CD4-positive, alpha-beta T cell treated with Interleukin-17A for 1 hour (primary cell): ENCODE measurements at places on chromosomes 12 and 14.
A peak's percentile ranks its signal among the peaks of the same experiment; 100 is the strongest.

GRCh38 chr12:109513977-109514376, 36.5 kb downstream of the UBE3B start:
- no peak for DNase-seq

DNA sequence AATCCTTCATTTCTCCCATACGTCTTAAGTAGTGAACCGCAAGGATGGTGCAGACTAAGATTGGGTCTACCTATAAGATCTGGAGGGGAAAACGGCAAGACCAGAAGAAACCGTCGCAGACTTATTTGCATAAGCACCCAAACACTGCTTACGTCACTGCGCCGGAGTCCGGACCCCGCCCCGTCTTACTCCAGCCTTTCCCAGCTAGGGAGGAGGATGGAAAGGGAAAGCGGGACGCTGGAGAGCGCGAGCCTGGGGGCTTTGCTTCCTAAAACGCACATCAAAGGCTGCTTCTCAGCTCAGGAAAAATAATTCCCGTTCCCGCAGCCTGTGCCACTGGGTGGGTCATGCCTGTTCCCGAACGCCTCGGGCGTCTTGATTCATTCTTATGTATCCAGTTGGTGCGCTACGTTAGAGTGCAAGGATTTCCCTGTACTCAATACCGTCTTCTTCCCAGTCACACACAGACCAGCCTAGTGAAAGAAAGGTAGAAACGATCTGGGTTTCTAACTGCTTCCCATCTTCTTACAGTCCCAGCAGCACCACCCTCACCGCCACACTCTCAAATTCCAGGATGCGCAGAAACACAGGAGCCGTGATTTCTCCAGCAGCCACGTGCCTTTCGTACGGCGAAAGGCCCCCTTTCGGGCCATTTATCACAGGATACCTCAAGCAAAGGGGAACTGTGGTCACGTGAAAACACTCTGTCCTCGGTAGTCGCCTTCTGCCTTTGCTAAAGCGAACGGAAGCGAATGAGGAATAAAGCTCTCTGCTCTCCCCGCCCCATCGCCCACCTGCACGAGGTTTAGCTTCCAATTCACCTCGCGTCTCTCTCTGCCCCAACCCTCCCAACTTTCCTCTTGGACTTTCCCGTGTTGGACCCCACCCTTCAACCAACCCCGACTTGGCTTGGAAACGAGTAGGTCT, 1.1 kb downstream of the SLC6A15 start:
- DNase-seq = no peak

- DNase-seq = no peak
Observed at GRCh38 chr14:85182282-85182681, 347.7 kb upstream of the FLRT2 start.

DNA sequence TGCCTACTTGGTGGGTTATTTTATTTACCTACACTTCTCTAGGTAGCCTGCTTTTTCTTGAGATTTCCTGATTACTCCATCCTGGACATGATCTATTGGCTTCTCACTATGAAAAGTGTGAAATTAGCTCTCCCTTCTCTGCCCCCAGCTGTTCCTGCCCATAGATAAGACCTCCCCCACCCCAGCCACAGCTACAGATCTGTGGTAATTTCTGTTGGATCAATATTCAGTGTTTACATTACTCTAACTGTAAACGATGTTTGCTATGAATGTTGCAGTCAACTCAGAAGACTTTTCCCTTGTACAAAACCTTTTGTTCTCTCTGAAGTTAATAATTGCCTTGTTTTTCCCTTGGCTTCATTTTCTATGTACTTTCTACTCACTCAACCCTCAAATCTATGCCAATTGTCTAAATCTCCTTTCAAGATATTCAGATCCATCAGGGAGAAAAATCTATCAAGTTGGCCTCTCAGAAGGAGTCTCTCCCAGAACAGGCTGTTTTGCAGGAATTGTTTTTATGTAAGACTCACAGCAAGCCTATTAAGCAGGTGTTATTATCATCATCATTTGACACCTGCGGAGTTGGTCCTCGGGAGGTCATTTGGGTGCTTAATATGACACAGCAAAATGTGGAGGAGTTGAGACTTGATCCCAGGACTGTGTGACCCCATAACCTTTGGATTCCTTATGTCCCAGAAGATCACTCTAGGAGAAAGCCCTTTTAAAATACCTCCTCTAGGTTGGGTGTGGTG, 227.4 kb downstream of the SUDS3 start:
- DNase-seq = no peak

- DNase-seq = no peak
Observed at GRCh38 chr14:56129933-56130332, 11.7 kb downstream of the PELI2 start.

DNA sequence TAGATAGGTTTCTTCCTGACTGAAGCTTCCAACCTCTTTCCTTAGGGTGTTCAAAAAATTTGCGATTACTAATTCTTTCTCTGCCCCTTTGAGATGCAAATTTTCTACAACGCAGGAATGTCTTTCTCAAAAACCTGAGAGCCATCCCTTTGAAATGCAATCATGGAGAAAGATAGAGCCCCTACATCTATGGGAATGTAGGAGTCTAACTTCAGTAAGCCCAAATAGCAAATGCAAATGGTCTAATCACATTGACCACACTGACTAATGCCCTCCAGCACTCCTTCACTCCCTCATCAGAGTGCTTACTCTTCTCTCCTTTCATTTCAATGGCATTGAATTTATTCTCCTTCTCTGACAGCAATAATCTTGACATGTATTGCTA, 107.1 kb downstream of the SLC6A15 start:
- DNase-seq = no peak

DNA sequence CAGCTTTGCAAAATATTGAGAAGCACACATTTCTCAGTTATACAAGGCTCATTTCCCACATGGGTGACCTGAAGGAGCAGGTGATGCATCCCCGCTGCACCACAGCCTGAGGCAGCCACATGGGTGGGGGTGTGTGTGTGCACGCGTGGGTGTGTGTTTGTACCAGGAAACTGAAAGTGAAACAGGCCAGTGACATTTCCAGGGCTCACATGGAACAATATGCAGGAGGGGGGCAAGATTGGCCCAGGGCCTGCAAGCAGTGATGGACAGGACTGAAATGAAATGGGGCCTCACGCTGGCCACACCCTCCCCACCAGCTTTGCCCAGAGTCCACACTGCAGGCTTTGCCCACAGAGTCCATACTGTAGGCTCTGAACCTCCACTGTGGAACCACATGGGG, 154.2 kb upstream of the PARP11 start:
- peak; percentile 68 for DNase-seq

GRCh38 chr12:6323340-6323994, 13.0 kb downstream of the PLEKHG6 start:
- peak; percentile 70 for DNase-seq

GRCh38 chr12:18706798-18707197, 31.0 kb downstream of the PLCZ1 start:
- no peak for DNase-seq

- DNase-seq = no peak
Observed at GRCh38 chr12:96383991-96384390, 16.2 kb downstream of the CDK17 start.

- no peak for DNase-seq
Observed at GRCh38 chr12:62709311-62709710, 225.6 kb downstream of the PPM1H start.

DNA sequence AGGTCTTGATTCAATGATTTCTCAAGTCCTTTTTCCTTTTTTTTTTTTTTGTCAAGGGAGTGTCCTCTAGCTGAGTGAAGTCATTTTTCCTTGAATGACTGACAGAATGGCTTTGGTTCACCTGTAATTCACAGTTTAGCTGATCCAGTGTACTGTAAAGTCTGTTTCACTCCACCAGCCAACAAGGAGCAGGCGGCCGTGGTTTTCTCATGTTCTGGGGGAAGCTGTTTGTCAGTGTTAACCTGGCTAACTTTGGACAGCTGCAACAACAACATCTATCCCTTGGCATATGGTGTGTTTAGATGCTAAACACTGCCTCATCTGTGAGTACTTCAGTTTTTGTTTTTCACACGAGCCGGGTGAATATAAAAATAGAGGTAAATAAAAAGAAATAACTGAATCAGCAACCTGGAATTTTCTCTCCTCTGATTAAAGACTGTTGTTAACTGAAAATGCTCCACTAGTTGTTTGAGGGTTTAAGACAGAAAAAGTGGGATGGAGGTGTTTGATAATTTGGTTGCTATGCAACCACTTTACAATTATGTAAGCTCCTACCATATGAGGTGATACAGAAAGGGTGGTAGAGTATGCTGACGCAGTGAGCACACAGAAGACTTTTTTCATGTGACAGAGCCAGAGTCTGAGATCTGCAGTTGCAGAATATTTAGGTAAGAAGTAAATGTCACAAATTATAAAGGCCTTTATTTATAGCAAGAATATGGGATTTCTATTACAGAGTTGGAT, 50.3 kb upstream of the SLC2A13 start:
- no peak for DNase-seq

GRCh38 chr14:104345621-104346462, 207.5 kb downstream of the KIF26A start:
- DNase-seq = no peak

DNA sequence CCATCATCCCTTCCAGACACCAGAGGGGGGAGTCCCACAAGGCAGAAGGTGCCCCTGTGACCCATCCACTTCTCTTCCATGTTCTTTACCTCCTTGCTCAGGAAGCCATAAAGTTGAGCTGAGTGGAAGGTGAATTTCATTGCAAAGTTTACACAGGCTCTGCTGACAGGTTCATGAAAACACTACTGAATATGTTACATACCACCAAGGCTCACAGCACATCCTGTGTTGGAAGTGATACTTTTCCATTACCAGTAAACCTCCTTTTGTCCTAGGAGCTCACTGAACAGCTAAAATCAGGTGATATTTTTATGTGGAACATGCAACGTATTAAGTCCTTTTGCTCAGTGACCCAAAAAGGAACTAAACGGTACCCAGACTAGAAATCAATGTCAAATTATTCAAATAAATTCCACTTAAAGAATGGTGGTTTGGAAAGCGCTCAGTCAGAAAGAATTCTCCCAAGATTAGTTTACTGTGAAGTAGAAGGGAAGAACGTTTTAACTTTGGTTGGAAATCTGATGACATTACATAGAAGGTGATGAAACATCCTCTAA, 196.2 kb upstream of the NUDT4 start:
- no peak for DNase-seq

DNA sequence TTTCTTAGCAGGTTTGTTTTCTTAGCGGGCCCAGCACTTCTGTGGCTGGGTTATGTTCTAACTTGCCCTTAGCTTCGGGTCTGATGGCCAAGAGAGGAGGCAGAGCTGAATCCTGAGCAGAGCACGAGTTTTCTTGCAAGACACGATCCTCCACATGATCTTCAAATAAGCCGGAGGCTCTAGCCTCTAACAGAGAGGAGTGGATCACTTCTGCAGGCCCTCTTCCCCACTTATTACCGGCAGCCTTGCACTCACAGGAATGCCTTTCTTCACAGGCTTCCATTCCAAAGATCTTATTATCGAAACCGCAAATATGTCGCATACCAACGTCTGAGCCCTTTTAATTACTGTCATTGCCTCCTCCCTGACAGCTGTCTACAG, 79.5 kb downstream of the SINHCAF start:
- DNase-seq = no peak

GRCh38 chr14:104968153-104968527, 10.0 kb downstream of the AHNAK2 start:
- no peak for DNase-seq

DNA sequence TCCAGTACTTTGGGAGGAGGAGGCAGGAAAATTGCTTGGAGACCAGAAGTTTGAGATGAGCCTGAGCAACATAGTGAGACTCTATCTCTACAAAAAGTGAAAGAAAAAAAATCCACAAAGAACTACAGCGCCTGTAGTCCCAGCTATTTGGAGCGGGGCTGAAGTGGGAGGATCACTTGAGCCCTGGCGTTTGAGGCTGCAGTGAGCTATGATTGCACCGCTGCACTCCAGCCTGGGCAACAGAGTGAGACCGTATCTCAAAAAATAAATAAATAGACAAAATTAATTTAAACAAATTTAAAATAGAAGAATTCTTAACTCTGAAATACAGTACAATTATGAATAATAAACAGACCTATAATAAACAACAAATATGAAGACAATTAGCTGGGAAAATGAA, 40.9 kb downstream of the ATL1 start:
- no peak for DNase-seq

GRCh38 chr12:124683152-124684124, 116.0 kb upstream of the NCOR2 start:
- no peak for DNase-seq

GRCh38 chr12:107847430-107847829, 72.9 kb downstream of the ASCL4 start:
- DNase-seq = no peak

- peak; percentile 55 for DNase-seq
Observed at GRCh38 chr12:124036657-124037109, 63.7 kb downstream of the ZNF664 start.

DNA sequence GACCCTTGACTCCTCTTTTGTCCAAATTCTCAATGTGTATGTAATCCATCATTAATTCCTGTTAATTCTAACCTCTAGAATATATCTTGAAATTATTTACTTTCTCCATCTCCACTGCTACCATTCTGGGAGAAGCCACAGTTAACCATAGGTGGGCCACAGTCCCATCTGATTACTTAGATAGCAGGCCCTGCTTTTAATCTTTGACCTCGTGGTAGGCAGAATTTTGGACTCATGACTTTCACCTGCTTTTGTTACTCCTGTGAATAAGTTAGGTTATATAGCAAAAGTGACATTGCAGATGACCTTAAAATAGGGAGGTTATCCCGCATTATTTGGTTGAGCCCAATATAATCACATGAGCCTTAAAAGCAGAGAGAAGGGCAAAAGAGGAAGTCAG, 264.2 kb downstream of the GPHN start:
- DNase-seq = no peak

DNA sequence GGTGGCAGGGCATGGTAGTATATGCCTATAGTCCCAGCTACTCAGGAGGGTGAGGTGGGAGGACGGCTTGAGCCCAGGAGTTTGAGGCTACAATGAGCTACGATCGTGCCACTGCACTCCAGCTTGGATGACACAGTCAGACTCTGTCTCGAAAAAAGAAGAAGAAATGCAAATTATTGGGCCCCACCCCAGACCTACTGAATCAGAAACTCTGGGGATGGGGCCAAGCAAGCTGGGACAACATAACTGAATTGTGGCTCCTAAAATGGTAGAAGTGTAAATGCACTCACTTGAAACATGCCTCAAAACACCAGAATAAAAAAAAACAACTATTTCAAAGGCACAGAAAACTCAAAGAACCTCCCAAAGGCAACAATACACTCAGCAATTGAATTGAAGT, 37.0 kb downstream of the CIT start:
- DNase-seq = no peak

DNA sequence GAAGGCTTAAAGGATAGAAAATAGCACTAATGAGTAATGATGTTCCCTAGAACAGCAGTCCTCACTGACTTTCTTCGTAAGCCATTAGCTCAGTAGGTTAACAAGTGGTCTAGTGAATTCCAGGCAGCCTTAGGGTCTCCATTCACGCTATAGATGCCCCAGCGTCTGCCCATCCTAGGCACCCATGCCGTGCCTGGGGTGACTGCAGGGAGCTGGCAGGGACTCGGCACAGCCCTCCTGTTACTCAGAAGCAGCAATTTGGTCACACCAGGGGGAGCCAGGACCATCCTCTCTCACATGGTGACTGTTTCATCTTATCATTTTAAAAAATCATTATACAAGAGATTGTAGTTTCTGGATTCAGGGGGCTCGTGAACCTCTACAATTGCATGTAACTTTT, 66.0 kb upstream of the TRAF3 start:
- no peak for DNase-seq

GRCh38 chr12:51821440-51822260, 26.9 kb downstream of the FIGNL2 start:
- DNase-seq = no peak

- DNase-seq = no peak
Observed at GRCh38 chr14:80988735-80989429, 33.5 kb downstream of the TSHR start.
